CD4-positive, alpha-beta T cell treated with Interleukin-17A for 4 hours (primary cell): ENCODE measurements at places on chromosomes 3 and 15.

DNA sequence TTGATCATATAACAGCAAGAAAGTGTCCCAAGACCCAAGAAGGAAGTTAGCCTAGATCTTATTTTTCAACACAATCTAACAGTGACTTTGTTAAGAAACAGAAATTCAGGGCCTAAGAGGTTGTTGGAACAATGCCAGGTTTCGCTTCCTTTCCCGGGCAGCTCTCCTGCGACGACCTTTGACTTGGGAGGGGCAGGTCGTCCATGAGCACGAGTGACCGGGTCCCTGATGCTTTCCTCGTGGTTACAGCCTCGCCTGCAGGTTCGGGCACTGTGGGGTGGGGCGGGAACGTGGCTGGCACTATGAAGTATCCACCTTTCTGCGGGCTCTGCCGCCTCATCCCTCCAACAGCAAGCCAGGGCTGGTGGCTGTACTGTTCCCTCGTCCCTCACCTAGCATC, 90.1 kb upstream of the RGMA start:
- no peak for DNase-seq

DNA sequence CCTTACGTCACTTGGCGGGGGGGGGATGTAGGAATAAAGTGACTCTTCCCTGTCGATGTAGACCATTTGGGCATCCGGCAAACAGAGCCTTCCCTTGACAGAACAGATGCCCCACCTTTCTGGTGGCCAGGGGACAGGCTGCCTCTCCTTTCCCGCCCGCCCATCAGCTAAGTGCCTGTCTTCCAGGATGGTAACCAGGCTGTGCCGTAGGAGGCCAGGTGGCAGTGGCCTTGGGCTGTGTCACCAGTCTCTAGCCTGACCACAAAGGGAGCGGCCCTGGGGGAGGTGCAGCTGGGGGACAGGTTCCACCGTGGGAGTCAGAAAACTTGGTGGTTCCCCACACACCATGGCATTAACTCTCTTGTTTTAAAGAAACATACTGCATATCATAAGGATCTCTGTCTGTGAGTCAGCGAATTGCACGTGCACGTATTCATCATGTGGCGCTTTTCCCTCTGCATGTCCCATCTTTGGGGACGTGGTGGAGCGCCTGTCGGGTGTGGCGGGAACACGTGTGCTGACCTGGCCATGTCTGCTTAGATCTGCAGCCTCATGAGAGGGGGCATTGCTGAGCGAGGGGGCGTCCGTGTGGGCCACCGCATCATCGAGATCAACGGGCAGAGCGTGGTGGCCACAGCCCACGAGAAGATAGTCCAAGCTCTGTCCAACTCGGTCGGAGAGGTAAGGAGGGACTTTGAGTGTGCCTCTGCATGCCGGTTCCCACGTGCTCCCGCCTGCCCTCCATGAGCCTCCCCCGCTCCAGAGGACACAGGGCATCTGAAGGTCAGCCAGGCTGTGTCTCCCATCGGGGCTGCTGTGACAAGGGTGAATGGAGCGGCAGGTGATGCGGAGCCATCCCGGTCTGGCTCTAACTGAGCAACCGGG, 156.0 kb downstream of the NSMCE3 start:
- no peak for DNase-seq

GRCh38 chr15:66938114-66938830, 127.1 kb upstream of the SMAD3 start:
- DNase-seq, result no peak

DNA sequence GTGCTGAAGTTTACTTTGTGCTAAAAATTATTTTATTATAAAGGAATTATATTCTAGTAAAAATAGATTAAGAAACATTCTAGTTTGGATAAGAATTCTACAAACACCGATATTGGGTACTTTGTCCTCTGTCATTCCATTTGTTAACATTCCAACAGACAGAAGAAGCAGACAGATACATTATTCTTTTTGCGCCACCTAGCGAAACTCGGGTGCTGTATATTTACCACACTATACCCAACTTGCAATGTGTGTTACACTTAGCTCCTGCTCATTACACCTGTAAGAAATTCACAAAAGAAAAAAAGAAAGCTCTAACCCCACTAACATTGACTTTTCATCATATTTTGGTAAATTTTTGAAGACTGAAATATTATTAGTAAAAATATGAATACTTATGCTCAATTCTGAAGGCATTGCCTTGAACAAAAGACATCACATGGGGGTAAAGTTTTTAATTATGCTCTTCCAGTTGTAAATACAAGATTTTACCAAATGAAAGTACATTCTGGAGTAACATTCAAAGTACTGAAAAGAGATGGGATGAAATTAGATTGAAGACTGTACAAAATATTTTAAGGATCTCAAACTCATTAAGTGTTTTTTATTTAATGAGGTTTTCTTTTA, 136.5 kb upstream of the MLF1 start:
- DNase-seq, result peak; percentile 46

DNA sequence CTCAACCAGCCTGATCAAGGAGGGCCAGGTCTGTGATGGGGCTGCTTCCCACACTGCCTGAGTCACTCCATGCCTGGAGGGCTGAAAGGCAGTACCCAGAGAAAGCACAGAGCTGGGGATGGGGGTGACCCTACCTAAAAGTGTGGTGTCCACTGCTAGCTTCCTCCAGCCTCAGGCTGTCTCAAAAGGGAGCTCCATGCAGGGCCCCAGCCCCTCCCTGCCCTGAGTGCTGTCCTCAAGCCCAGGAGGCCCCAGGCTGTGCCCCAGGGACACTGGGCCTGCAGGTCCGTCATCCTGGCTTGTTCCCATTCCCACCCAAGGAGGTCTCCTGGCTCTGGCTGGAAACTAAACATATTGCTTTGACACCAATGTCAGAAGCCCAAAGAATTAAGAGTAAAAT, 56.8 kb downstream of the ZNF445 start:
- no peak for DNase-seq

GRCh38 chr15:94682171-94682570, 450.8 kb downstream of the MCTP2 start:
- DNase-seq, result no peak

DNA sequence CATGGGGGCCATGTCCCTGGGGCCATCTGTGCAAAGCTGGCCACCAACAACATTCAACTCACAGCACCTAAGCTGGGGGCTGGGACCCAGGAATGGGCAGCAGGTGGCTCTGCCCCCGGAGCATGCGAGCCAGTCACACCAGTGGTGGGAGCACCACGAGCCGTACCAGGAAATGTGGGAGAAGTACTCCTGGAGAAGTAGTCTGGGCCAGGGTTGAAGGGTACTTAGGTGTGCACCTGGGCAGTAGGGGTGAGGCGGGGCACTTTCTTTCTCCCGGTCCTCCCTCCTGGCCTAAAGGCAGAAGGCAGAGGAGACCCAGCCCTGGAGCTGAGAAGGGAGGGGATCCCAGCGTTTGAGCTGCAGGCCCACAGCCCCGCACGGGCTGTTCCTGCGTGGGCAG, 94.2 kb downstream of the PLXNA1 start:
- DNase-seq, result no peak

GRCh38 chr15:90002428-90002844, 1.3 kb downstream of the ZNF710 start:
- DNase-seq, result peak; percentile 43

- DNase-seq, result peak; percentile 78
Observed at GRCh38 chr3:38003371-38003816, 12.8 kb downstream of the VILL start.

DNA sequence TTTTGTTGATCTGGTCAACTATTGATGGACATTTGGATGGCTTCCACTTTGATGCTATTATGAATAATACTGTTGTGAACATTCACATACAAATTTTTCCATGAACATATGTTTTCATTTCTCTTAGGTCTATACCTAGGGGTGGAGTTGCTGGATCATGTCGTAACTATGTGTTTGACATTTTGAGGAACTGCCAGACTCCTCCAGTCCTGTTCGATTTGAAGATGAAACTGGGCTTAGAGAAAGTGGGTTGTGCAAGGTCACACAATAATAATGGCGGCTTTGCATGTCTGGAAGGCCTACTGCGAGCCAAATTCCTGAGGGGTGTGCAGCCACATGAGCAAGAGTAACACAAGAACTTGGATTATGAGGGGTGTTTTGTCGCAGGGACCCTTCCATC, 2.6 kb downstream of the TSEN2 start:
- no peak for DNase-seq

GRCh38 chr3:124514683-124515082, 215.6 kb upstream of the UMPS start:
- no peak for DNase-seq

- peak; percentile 86 for DNase-seq
Observed at GRCh38 chr15:69468241-69469121, 15.9 kb downstream of the RPLP1 start.

- DNase-seq, result no peak
Observed at GRCh38 chr3:191809326-191809949, 348.5 kb downstream of the PYDC2 start.

DNA sequence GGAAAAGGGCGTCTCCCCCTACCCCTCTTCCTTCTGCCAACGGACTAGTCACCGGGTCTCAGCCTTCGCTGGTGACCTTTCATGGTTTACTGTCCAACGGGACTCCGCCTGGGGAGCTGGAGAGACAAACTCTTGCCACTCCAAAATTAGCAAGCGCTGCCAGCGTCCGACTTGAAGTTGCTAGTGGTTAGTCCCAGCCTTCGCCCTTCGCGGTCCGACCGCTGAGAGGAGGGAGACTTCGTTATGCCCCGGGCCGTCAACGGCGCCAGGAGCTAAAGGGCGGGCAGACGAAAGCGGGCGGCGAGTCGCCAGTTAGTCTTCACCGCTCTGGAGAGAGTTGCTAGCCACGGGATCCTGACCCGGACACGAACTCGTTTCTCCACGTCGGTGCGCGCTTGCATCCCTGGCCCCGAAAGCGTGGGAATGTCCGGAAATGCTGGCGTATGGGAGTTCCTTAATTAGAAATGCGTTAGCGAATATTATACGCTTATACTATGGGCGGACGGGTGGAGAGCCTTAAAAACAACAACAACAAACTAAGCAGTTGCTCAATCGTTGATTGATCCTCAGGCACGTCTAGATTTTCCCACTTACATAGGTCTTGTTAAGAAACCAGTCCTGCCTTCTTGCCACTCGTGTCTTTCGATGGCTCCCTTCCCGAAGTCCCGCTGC, 716 bp downstream of the SMC4 start:
- peak; percentile 36 for DNase-seq

DNA sequence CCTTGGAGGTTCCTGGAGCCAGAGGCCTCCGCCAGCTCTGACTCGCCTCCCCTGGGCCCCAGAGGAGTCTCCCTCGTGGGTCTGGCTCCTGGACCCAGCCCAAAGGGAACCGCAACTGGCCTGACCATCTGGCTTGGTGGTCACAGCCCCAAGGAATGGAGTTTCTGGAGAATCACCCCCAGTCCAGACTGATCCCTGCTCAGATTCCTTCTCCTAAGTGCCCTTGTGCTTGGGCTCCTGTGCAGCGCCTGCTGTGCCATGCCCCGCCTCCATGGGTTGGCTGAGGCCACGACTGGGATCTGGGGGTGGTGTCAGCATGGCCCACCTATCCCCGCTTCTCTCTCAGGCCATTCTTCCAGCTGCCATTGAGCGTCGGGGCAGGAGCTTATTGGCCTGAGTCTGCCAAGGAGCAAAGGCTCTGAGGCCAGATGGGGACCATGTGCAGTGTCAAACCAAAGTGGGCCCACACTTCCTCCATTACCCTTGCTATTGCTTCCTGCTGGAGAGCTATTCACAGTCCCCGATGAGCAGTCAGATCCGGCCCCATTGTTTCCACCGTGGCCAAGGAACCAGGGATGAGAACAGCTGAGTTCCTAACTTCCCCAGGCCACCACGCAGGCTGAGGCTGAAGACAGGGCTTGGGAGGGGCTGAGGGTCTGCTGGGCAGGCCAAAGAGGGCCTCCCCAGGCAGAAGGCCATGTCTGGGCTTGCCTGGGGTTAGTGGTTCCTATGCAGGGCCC, 19.0 kb downstream of the CSPG4 start:
- DNase-seq, result no peak

DNA sequence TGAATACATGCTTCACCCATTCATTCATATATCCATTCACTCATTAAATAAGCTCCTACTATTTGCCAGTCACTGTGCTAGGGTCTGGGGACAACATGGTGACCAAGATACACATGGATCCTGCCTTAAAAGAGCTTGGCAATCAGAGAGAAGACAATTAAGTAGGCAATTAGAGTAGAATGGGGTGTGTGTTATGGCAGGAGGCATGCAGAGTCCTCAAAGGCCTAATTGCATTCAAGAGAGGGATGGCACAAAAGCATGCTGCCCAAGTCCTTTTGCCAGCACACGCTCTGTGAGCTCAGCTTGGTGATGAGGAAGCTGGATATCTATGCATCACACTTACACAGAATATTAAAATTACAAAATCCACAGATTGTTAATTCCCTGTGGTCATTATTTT, 2.8 kb upstream of the PRICKLE2 start:
- DNase-seq, result no peak

DNA sequence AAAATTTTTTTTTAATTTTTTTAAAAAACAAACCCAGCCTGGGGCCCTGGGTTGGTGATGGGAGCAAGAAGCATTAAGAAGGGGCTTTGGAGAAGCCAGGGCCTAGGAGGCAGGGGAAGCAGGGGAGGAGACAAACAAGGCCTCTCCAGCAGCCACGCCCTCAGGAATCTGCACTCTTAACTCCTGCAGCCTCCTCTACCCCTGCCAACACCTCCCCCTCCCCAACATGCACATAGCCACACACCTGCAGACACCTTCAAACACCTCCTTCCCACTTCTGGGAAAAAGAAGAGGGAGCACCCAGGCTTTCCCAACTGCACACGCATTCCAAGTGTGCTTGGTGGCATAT, 2.7 kb upstream of the DCAF1 start:
- no peak for DNase-seq

DNA sequence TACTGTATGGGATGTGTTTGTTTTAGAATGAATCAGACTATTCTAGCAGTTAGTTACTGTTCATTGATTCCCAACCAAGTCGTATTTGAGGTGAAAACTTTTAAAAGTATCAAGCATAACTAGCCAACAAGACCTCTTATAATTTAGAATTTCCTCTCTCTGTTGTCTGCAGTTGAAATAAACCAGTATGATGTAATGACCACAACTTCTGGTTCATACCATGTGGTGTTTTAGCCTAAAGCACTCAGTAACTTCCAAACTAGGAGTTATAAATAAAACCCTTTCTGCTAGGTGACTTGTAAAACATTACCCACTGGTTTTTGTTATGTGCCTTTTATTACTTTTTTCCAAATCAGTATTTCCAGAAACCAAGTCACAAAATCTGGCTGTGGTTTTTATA, 19.8 kb upstream of the P2RY12 start:
- DNase-seq, result no peak

- no peak for DNase-seq
Observed at GRCh38 chr3:14492948-14493881, 46.9 kb downstream of the GRIP2 start.

GRCh38 chr3:141255846-141256261, 24.2 kb downstream of the PXYLP1 start:
- peak; percentile 64 for DNase-seq

DNA sequence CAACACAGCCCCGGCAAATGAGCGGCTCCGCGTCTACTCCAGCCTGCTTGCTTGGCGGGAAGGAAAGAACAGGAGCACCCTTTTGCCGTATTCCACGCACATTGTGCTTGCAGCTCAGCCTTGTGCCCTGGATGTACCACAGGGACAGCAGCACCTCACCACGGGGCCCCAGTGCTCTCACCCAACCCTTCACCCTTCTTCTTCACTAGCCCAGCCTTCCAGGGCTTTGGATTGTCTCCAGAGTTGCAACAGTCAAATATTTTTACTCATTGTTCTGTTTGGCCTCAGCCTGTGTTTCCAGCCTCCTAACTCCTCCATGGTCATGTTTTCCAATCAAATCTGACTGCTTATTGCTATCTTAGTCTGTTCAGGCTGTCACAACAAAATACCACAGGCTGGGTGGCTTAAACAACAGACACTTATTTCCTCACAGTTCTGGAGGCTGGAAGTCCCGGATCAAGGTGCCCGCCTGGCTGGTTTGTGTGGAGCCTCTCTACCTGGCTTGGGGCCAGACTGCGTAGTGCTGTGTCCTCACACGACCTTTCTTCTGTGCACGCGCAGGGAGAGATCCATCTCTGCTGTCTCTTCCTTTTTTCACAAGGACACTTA, 79.2 kb upstream of the ABHD17C start:
- no peak for DNase-seq
